ENCODE measurements at places on chromosomes 4 and X.

DNA sequence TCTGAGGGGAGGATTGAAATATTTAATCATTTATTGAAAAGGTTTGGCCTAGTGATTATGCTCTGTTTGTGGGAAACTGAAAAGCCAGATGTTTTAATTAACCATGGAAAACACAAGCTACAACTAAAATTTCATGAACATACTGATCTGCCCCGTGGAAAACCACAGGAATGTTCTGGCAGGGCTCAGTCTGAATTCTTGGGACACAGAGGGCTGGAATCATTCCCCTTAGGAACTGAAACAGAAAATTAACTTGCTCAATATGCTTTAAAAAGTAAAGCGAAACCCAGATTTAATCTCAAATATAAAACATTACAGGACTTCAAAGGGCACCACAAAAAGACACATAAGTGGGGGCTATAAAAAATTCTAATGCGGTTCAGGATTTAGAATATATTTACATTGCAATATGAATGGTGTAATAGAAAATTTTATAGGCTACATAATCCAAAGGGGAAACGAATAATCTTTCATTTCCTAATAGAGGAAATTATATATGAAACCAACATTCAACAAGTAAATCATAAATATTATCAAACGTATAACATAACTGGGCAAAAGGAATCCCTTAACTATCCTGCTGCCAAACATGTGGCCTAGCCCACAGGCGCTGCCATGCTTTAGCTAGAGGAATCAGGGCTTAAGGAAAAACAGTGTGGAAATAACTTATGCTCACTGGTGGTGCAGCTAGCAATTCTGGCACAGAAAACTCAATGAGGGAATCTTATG lies 70.9 kb downstream of the APBB2 start:
- DNase-seq = no peak

GRCh38 chr4:33961761-33962160 lies 2282.6 kb downstream of the ARAP2 start:
- DNase-seq = no peak

GRCh38 chr4:147787204-147787603 lies 55.3 kb downstream of the ARHGAP10 start:
- DNase-seq = no peak

GRCh38 chrX:24426921-24427746 lies 38.0 kb upstream of the PDK3 start:
- no peak for DNase-seq

- no peak for DNase-seq
Measured at GRCh38 chrX:4572691-4573090, 859.2 kb upstream of the PRKX start.

- no peak for DNase-seq
Measured at GRCh38 chrX:77014377-77015372, 432.5 kb upstream of the FGF16 start.

GRCh38 chr4:106315476-106315967 lies 487 bp downstream of the TBCK start:
- DNase-seq = peak; percentile 27

DNA sequence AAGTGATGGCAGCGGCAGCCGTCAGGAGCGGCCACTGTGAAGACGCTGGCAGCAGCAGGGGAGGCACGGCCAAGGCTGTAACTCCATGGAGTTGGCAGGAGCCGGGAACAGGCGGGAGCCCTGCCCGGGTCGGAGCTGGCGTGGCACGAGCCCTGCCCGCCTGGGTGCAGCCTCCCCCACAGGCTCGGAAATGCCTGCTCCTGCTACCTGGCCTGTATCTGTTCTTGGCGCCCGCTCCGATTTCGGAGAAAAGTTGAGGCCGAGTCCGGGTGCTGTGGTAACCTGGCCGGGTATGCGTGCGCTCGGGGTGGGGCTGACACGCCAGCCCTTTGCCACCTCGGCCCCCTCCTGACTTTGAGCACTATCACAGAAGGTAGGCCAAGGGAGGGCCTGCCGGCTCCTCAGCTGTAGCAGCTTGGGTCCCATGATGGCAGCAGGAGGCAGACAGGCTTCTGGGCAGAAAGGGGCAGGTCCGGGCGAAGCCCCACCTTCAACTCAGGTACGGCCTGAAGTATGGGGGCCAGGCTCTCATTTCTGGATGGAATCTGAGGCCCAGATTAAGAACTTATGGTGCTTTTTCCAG lies 51.2 kb upstream of the SHISA3 start:
- no peak for DNase-seq

- no peak for DNase-seq
Measured at GRCh38 chr4:108192056-108192455, 23.3 kb upstream of the LEF1 start.

GRCh38 chr4:147741190-147741788 lies 9.4 kb downstream of the ARHGAP10 start:
- DNase-seq = no peak

DNA sequence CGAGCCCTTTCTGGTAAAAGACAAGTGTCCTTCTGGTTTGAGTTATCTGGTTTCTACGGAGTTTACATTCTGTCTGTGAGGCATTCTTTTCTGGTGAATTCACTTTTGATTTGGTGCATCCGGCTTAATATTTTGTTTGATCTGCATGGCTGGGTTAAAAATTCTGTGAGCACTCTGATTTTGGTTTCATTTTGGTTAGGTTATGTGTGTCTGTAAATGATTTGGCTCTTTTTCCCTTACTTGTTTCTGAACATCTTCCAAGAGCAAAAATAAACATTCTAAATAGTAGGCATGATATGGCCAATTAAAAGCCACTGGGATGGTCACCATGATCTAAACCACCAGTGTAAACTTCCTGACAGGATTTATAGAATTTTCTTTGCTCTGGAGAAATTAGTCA lies 85.7 kb upstream of the PTPN13 start:
- no peak for DNase-seq
